ENCODE measurements at places on chromosomes 5 and 9.

- DNase-seq = no peak
Observed at GRCh38 chr5:78605611-78606010, 43.0 kb downstream of the LHFPL2 start.

- no peak for DNase-seq
Observed at GRCh38 chr9:86685556-86685955, 261.8 kb downstream of the GAS1 start.

- no peak for DNase-seq
Observed at GRCh38 chr5:135671966-135672365, 93.2 kb upstream of the CXCL14 start.

DNA sequence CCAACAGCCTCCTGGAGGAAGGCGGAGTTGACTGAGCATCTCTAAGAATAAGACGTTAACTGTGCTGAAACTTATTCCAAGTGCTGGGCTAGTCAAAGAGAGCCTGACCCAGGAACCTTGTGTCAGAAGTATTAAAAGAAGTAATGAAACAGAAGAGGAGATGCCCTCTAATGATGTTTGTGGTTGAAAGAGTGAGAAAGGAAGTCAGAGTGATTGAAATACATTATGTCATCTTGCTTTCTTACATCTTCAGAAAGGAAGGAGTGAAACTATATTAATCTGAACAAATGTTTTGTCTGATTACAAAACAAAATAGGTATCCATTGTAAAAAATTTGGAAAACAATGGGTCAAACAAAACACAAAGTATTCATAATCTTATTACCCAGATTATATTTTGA, 460.7 kb downstream of the NTRK2 start:
- no peak for DNase-seq

DNA sequence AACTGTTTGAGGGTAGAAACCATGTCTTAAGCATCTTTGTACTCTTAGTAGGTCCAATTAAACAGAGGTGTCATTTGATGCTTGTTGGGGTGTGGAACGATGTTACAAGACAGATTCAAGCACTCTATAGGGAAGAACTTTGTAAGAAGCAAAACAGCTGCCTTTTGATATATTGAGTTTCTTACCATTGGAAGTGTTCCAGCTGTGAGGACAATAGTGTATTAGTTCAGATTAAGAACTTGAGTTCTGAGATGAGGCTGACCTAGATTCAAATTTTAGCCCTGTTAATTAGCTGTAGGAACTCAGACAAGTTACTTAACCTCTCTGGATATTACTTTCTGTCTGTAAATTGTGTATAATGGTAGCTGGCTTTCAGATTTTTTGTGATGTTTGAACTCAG, 19.6 kb upstream of the ZNF462 start:
- DNase-seq = no peak

- DNase-seq = no peak
Observed at GRCh38 chr5:43429016-43429415, 16.8 kb upstream of the CCL28 start.

- DNase-seq = no peak
Observed at GRCh38 chr9:89398621-89399020, 80.3 kb downstream of the SECISBP2 start.

GRCh38 chr9:72983512-72984225, 30.8 kb upstream of the ALDH1A1 start:
- no peak for DNase-seq

GRCh38 chr5:151699071-151699901, 12.6 kb upstream of the SPARC start:
- DNase-seq = no peak
